Fibroblast of pulmonary artery (primary cell): ENCODE measurements at places on chromosomes 5 and 9.

- DNase-seq: no peak
These were observed 6.8 kb upstream of the DOLPP1 start for GRCh38 chr9:129074106-129074505.

GRCh38 chr5:151042453-151043093, 22.2 kb downstream of the GPX3 start:
- DNase-seq: no peak

DNA sequence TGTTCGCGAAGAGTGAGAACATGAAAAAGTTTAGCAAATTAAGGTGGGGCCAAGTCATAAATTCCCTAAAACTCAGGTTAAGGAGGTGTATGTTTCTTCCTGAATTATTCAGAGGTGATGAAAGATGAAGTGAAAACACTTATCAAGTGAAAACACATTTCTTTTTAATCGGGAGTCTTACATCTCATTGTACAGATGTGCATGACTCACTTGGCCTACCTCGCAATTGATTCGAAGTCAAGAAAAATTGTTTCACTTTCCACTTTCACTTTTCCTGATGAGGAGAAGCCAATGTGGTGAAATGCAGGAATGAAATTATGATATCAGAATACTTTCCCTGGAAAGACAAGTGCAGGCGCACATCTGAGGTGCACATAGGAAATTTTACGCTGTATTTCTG, 78.7 kb downstream of the SLC25A46 start:
- DNase-seq: peak; percentile 65

GRCh38 chr9:82789155-82789824, 273.7 kb downstream of the RASEF start:
- no peak for DNase-seq

DNA sequence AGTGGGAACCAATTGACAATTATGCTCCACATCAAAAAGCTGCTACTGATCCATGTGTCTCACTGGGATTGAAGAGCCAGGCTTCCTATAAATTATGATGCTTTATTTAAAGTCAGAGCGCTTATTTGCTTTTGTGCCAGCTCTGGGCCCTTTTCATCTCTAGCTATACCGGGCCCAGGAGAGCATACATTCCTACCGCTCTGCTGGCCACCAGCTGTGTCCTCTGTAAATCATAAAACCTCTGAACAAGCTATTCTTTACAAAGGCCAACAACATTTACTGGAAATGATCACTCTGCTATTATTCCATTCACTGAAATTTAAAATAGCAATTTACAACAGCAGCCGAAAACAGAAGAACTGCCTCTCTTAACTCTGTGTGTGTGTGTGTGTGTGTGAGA, 86.6 kb downstream of the ZNF608 start:
- no peak for DNase-seq
